ENCODE measurements at places on chromosomes 5 and 9.

DNA sequence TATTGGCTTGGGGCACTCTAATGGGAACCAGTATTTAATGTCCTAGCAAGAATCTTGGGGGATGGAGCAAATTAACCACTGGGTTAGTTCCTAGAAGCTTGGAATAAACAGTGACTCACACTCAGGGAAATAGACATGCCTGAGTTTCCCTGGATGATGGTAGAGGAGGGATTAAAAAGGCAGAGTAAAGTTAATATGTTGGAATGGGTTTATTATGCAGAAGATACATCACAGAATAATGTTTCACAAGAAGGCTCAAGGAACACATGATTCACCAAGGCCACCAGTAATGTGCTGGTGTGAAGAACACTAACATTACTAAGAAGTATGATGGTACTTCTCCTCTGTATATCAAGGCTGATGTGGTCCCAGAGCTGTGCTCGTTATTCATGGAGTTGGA is 752.9 kb upstream of the SEMA6A start:
- no peak for DNase-seq

DNA sequence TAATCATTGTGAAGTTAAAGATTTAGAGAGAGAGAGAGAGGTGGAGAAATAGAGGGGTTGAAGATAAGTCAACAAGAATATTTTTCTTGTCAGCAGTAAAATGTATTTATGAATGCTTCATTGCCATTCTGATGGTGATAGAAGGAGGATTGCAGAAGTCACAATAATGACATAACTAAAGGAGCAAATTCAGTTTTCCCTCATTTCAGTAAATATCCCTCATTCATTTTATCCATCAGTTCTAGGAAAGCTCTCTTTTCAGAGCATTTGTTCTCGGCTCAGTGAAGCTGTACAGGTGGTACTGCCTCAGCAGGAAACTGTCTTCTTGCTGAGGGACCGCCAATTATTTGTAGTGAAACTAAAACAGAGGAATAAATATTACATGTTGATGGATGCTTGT is 681.4 kb downstream of the CETN3 start:
- no peak for DNase-seq

DNA sequence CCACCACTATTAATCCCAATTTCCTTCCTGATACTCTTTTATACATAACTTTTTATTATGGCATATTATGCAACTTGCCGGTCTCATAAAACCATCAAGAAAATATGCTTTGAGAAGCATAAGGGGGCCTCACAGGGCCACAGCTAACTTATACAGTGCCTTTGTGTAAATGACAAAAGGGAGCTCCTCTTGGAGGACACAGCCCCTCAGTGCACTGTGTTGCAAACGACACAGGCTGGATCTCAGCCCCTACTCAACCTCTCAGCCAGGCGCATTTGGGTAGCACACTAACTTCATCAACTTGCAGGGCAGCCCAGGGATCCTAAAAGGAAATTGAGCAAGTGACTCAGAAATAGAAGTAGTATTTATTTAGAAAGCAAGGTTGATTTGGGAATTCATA is 35.4 kb downstream of the RIGI start:
- no peak for DNase-seq

- DNase-seq = peak; percentile 100
Measured at GRCh38 chr9:129334105-129334935, 156.3 kb upstream of the IER5L start.

DNA sequence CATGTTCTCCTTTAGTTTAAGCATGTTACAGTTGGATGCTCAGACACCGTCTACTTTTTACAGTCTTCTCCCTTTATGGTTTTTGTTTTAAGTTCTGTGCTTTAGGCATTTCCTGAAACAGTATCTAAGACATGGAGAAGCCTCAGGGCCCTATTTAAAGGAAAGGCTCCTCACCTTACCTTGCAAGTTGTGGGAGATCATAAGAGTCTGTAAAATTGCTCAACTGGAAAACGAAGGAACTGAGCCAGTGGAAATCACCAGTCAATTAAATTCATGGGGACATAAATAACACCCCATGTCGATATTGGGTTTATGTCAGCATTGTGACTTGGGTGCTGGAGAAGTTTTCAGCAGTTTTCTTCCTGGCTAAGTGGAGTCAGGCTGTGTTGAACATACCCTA is 239.2 kb downstream of the KIF4B start:
- no peak for DNase-seq

DNA sequence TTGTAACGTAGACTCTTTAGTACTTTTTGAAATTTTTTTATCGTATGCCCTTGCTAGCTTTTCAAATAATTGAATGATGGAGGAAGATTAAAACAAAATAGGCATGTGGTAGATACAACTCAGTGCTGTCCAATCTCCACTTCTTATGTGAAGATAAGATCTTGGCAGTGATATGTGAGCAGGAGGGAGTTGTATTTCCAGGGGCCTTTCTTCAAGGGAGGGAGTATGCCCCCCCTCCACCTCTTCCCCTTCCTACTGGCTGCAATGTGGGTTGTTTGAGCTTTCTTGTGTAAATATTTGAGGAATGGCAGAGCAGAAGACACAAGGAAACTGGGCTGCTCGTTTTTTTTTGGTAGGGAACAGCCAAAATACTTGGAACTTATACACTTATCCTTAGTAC is 374.9 kb downstream of the PSAT1 start:
- DNase-seq = no peak

- no peak for DNase-seq
Measured at GRCh38 chr9:76445976-76446375, 13.0 kb upstream of the GCNT1 start.

DNA sequence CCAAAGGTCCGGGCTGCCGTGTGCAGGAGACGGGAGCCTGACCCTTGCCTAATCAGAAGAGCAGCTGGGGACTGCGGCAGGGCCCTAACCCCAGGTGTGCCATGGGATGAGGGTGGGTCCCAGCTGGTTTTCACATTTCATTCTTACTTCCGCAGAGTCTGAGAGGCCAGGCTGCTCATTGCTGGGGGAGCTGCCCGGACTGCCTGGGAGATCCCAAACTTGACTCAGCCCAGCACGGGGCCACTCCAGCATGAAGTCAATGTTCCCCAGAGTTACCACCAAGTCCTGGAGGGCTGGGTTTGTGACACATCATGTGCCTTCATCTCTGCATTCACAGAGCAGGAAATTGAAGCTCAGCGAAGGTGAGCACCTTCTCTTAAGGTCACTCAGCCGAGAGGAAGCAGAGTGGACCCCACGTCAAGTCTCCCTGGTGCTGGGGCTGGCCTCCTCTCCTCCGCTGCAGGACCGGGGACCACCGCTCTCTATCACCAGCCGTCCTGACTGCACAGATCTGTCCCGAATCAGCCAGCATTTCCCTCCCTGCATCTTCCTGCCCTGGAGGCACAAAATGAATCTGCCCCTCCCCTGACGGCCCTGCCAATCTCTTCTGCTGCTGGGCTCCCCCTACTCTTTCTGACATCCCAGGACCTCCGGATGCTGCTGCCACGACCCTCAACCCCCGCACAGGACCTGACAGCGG is 54.6 kb upstream of the PHYKPL start:
- no peak for DNase-seq

GRCh38 chr9:89435071-89435823 is 62.7 kb downstream of the SEMA4D start:
- peak; percentile 84 for DNase-seq

GRCh38 chr9:79880626-79881025 is 308.9 kb downstream of the TLE4 start:
- DNase-seq = no peak

DNA sequence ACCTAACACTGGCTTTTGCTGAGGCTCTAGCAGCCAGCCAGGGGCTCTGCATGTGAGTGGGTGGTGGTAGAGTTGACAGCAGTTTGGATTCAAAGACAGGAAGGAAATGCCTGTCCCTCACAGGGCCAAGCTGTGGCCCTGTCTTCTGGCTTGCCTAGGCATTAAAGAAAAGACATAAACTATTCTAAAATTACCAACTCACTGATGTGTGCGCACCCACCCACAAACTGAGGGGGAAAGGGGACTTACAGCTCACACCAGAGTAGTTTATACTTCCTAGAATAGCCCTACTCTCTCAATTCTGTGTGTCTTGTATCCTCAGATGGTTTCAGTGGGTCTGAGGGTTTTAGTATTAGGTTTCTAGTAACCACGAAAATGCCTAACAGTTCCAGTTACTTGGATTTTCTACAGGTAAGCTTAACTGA is 18.3 kb upstream of the IL13 start:
- no peak for DNase-seq

DNA sequence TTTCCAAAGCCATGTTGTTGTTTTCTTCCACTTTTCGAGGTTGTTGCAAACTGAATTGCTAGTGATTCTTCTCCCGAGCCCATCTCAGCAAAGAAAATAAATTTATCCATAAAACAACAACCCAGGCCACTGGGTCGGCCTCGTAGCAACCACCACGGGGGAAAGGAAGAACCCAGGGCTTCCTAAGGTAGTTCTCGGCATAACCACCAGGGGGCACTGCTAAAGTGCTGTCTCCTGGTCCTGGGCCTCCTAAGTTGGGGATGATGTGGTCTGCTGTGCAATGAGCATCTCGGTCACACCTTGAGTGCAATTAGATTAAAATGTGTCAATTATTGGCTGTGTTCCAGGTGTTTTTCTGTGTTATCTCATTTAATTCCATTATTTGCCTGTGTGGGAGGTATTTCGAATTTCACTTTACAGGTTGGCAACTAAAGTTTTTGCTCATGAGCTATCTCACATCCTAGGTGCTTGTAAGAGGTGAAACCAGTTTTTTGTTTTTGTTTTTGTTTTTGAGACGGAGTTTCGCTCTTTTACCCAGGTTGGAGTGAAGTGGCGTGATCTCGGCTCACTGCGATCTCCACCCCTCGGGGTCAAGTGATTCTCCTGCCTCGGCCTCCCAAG is 102.8 kb upstream of the DAP start:
- DNase-seq = peak; percentile 80

- DNase-seq = no peak
Measured at GRCh38 chr5:100697970-100698369, 162.8 kb downstream of the FAM174A start.

GRCh38 chr5:138890644-138891043 is 15.5 kb upstream of the LRRTM2 start:
- peak; percentile 44 for DNase-seq

DNA sequence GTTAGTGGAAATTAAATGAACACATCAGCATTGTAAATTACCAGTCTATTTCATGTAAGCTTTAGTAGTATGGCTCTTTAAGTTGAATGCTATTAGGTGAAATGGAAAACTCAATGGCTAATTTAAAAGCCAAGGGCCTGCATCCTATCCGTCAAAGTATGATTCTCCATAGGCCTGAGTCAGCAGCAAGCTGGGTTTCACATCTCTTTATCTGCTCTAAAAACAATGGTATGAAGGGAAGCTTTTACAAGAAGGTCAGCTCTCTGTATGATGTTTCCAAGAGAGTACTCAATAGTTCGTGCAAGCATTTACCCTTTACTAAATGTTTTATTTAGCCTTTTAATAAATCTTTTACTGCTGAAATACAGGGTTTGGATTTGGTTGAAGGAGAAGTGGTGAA is 62.8 kb downstream of the MAP1B start:
- DNase-seq = no peak

DNA sequence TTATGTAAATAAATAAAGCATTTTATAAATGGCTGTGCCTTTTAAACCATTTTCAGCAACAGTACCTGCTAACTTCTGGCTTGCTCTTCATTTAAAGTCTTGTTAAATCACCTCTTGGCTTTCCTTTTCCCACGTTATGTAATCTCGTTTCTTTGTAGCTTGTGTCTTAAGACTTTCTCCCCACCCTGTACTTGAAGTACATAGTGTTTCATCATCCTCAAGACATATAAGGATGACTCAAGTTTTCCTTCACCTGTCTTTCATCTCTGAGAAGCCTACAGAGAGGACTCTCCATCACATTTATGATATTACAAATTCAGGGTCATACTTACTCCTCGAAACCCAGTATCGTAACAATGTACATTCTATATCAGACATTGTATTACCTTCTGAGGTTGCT is 33.9 kb downstream of the PRELID2 start:
- no peak for DNase-seq

DNA sequence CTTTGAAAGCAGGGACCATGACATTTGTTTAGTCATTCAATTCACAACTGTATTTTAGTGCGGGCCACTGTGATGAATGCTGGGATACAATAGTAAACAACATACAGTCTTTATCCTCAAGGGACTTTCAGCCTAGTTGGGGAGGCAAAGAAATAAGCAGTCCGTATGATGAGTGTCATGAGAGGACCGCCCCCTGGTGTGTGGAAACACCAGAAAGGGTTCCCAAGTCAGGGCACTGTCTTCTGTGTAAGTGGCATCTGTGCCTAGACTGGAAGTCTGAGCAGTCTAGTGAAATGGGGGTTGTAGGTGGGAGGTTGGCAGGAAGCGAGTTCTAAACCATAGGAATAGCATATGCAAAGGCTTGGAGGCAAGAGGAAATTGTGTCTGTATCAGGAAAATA is 6.8 kb downstream of the C9orf43 start:
- no peak for DNase-seq

Measured in mesendoderm (in vitro differentiated cells).